LoVo (cell line): ENCODE measurements at places on chromosomes 13 and 19.

GRCh38 chr13:71360041-71360440 is 507.0 kb downstream of the DACH1 start:
- DNase-seq, result no peak

GRCh38 chr19:48768994-48769713 is 13.8 kb downstream of the FGF21 start:
- no peak for DNase-seq

DNA sequence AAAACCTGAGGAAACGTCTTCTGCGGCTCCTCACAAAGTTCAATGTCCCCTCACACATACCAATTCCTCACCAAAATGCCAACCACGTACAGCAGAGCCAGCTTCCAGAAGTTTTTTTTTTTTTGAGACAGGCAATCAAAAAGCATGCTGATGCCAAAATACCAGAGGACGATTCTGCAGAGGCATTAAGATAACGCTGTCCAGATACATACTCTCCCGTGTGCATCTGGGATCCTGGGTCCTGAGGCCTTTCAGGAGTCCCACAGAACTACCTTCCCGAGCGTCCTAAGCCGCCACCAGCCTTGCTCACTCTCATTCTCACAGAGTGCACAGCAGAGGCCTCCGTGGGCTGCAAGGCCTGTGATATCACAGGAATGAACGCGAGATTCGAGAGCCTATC is 5.0 kb downstream of the DCUN1D2 start:
- no peak for DNase-seq

DNA sequence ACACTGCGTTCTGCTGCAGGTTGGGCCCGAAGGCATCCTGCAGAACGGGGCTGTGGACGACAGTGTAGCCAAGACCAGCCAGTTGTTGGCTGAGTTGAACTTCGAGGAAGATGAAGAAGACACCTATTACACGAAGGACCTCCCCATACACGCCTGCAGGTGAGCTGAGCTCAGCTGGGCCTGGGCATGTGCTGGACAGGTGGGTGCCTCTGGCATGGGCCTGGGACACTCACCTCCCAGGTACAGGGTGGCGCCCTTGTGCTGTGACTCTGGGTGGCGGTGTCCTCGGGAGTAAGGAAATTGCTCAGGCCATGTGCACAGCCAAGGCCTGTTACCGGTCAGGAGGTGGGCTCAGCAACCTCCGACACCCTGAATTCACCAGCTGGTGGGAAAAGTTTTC is 14.2 kb downstream of the UPF1 start:
- DNase-seq, result no peak

- DNase-seq, result no peak
These were observed 720.7 kb downstream of the OLFM4 start for GRCh38 chr13:53749306-53749705.

DNA sequence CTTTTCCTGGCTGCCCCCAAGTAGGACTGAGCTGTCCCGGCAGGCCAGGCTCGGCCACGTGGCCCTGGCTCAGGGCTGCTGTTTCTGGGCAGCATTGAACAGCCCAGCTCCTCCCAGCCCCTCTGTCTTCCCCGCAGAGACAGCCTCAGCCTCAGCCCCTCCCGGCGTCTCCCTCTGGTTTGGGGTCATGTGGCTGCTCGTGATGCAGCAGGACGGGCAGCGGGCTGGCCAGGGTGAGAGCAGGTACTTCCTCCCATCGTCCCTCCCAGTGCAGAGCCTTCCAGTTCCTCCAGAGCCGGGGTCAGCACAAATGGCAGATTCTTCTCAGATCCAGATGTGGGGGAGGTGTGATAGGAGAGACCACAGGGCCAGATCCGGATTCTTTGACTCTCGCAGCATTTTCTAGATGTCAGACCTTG is 114.6 kb downstream of the KDM4B start:
- no peak for DNase-seq

GRCh38 chr19:7545300-7545699 is 9.8 kb downstream of the PNPLA6 start:
- DNase-seq, result no peak

- no peak for DNase-seq
These were observed 68.9 kb upstream of the ZNF835 start for GRCh38 chr19:56740501-56740900.

GRCh38 chr13:38967446-38967845 is 23.2 kb downstream of the STOML3 start:
- no peak for DNase-seq

- DNase-seq, result no peak
These were observed 16.9 kb downstream of the FAM187B start for GRCh38 chr19:35211545-35212230.

DNA sequence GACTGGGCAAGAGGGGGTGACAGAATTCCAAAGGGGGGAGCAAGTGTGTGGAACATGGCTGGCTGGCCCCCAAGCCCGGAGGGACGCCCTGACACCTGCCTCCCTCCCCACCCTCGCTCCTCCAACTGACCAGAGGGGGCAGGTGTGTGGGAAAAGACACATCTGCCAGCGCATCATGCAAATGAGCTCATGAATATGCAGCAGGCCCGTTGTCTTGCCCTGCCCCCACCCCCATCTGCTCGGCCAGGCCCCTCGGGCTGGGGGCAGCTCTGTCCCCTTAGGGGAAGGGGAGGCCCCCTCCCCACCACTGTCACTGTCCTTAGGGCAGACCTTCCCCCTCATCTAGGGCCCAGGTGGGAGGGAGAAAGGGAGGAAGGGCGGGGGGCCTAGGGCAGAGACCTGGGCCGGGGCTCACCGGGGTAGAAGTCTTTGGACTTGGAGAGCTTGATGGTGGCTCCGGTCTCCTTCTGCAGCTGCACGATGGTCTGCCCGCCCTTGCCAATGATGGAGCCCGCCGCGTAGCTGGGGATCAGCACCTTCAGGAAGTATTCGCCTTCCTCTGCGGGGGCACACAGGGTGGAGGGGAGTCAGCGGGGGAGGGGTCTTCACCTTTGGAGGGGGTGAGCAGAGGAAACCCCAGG is 12.9 kb downstream of the NOVA2 start:
- no peak for DNase-seq

GRCh38 chr13:67023130-67023876 is 206.8 kb downstream of the PCDH9 start:
- no peak for DNase-seq

- no peak for DNase-seq
These were observed at the start of gene KIR2DL4 for GRCh38 chr19:54803410-54803809. KIR2DL4 (plus strand) TSS chr19:54803610; CDS start chr19:54803652, 42 bp downstream.

DNA sequence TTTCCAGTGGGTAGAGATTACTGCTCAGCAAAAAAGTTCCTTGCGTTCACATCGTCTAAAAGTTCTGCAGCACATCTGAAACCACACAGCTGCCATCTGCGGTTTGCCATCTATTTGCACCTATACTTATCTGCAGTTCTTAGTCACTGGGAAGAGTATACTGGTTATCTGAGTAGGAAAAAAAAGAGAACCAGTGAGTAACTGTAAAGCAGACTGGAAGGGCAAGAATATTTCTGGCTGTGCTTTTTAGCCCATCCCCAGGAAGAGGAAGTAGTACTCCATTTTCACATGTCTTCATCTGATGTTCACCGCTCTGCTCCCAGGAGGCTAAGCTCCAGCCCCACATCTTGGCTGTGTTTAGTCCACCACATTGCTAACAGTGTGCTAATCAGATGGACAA is 35.6 kb downstream of the EFNB2 start:
- no peak for DNase-seq

DNA sequence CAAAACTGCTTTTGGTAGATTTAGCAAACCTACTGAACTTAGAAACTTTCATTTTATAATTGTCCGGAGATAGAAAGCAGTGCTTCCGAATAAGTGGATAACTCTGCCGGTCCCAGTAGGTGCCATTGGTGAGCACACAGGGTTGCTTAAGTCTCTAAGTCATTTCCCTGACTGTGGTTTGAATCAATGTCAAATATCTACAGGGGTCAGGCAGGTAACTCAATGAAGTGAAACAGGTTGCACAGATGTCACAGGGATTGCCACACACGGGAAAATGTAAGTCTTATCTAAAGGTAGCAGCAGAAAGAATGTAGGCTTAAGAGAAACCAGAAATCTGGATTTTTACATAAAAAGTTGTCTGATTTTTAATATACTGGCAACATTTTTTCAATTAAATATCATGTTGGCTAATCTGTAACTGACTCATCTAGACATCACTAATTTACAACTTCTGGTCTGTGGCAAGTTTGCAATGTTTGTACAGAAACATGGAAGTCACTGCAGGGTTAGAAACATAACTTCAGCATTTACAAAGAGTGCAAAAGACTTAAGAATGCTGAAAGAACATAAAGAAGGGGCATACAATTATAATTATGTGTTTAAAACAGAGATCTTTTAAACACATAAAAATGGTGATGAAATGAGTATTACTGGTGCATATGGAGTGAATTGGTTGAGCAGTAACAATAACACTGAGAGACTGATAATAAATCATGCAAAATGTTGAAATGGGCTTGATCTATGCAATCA is 14.3 kb upstream of the LRRC63 start:
- no peak for DNase-seq

GRCh38 chr19:18712981-18713380 is 29.5 kb downstream of the CRTC1 start:
- no peak for DNase-seq

DNA sequence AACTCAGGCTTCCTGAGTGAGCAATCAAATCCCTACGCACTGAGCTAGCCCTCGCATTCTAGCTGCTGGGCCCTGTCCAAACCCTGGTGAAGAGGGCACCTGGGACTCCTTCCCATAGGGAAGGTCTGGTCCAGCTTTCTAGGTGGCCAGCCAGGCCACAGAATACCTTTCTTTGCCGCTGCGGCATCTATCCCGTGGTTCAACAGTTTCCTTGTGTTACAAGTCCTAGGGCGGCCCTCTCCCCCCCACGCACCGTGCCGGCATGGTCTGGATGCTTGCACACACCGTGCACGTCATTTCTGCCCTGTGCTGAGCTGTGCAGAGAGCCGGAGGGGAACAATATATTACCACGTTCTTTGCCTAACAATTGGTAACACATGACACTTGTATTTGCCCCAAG is 164.6 kb upstream of the TSHZ3 start:
- no peak for DNase-seq

GRCh38 chr19:4715529-4716221 is 8.0 kb downstream of the DPP9 start:
- no peak for DNase-seq

DNA sequence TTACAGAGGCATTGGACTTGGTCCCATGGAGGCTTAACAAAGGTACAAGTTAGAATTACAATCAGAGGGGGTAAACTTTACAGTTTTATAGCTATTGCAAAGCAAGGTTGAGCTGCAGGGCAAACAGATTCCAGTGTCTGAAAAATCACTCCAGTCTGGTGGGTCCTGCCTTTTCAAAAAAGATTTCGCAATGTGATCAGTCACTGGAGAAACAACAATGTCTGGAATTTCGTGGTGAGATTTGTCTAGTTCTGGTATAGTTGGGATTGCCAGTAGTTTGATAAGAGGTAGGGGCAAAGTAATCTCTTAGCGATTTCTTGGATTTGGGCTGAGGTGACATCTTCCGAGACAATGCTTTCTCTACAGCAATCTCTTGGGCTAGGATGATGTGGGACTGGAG is 1198.2 kb upstream of the PCDH9 start:
- DNase-seq, result no peak

GRCh38 chr13:97182111-97182890 is 39.8 kb upstream of the MBNL2 start:
- no peak for DNase-seq

GRCh38 chr19:14472202-14472938 is 2.8 kb downstream of the PTGER1 start:
- DNase-seq, result peak; percentile 29

- no peak for DNase-seq
These were observed 4.0 kb downstream of the ERF start for GRCh38 chr19:42250666-42251531.

DNA sequence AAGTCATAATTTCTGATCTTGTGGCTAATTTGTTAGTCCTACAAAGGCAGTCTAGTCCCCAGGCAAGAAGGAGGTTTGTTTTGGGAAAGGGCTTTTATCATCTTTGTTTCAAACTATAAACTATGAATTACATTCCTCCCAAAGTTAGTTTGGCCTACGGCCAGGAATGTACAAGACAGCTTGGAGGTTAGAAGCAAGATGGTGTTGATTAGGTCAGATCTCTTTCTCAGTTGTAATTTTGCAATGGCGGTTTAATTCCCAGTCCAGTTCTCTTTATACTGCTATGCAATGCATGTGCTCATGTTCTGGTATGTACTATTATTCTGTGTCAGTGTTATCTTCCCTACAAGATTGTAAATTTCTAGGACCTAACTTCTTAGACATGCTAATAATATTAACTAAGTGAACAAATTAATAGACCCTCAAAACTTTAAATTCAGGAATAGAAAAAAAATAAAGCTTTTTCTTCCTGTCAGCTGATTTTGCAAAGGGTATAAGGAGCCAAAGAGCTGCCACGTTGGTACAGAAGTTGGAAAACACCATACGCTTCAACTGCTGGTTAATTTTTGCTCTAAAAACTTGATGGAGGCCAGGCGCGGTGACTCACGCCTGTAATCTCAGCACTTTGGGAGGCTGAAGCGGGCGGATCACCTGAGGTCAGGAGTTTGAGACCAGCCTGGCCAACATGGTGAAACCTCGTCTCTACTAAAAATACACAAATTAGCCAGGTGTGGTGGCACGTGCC is 1.3 kb upstream of the DNAJC15 start:
- DNase-seq, result no peak

GRCh38 chr13:27619728-27620376 is 477 bp downstream of the LNX2 start:
- DNase-seq, result peak; percentile 1

DNA sequence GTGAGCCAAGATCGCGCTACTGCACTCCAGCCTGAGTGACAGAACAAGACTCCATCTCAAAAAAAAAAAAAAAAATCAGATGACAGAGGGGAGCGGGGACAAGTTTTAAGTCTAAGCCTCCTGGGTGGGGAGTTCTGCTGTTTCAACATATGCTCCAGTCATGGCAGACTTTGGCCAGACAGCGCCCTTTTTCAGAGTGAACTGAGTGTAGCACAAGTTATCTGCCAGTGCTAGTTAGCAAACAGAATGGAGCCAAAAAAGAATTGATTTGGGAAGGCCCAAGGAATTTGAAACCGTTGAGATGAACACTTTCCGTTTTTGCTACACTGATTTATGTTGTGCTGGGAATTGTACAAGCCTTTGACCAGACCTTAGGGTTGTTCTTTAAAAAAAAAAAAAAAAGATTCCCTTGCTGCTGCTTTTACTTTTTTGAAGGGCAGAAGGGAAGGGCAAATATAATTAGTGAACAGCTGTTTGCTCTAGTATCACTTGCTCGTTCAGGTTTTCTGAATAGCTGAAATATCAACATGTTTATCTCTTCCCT is 5.7 kb downstream of the ACTN4 start:
- DNase-seq, result peak; percentile 62

DNA sequence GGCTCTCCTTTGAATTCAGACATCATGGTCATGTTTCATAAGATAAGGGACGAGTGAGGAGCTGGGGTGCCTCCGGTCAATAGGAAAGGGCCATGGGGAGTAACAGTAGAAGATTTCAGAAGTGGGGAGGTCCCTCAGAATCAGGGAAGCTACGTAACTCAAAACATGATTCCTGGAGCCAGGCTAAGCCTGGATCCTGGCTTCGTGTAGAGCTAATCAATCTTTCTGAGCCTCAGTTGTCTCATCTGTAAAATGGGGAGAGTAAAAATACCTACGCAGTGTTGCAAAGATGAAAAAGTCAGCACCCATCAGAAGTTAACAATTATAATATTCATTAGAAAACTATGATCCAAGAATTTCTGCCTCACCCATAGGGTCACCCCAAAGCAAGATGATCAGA is 106.5 kb downstream of the CACNA1A start:
- DNase-seq, result no peak
